ENCODE measurements at places on chromosomes 7 and 10.

DNA sequence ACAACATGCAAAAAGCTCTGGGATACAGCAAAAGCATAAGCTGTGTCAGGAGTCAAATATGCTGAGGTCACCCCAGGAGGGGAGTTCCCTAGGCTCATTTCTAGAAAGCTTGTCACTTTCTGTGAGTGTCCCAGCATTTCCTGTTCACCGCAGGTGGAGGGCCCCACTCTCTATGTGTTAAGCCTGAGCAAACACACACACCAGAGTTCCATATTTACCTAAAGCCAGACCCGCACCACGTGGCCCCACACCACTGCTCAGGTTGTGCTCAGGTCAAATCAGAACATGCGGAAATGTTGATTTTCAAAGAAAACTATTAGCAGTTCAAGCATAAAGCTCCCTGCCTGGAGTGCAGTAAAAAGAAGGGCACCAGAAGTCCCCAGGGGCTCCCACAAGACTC, 259.6 kb upstream of the PPP2R2D start:
- no peak for DNase-seq

DNA sequence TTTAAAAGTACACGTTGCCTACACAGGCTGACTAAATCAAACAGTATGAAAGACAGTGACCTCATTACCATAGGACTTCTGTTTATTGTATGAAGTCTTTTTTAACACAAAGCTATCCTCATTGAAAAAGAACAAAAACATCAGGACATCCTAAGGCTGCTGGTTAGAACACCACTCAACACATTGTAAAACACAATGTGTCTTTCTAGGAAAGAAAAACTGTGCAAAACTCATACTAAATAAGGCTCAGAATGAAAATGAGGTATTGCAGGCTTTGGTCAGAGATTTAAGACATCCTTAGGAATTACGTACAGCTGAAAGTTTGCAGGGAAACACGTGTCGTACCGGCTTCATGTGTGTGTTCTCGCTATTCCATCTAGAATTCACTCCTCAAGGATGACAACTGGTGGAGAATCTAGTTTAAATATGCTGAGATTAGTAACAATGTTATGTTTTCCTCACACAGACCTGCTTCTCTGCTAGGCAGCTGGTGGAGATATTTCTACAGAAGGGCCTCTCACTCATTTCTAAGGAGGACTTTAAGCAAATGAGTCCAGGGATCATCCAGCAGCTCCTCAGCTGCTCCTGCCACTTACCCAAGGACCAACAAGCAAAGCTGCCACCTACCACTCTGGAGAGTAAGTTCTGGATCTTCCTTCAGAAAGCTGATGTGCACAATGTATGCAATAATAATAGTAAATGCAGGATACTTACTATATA, 29.3 kb downstream of the SLC39A12 start:
- no peak for DNase-seq

GRCh38 chr10:7206412-7207100, 204.3 kb downstream of the SFMBT2 start:
- DNase-seq: no peak

GRCh38 chr10:124603376-124604213, 140.6 kb downstream of the FAM53B start:
- DNase-seq: no peak

DNA sequence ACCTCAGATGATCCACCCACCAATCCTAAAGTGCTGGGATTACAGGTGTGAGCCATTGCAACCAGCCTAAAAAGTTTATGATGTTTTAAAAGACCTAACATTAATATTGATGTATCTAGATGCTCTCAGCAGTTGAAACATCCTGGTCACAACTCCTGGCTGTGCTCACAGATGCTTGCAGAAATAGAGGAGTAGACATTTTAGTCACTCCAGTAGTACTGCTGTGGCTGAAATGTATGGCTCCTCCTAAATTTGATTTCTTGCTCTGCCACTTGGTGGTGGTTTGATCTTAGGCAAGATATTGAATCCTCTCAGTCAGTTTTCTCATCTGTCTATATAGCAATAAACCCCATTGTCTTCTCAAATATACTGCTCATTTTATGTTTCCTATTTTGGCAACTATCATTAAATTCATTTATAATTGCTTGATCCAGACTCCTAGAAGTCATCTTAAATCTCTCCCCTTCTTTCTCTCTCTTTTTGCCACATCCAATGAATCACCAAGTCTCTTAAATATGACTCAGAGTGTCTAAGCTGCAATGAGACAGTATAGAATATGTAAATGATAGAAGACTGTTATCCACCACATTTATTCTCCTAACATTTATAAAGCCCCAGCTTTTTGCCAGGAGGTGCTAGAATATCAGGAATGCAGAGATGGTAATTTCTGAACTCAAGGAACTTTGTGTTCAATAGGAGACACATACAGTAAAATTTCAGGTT, 78.1 kb upstream of the NRBF2 start:
- no peak for DNase-seq

DNA sequence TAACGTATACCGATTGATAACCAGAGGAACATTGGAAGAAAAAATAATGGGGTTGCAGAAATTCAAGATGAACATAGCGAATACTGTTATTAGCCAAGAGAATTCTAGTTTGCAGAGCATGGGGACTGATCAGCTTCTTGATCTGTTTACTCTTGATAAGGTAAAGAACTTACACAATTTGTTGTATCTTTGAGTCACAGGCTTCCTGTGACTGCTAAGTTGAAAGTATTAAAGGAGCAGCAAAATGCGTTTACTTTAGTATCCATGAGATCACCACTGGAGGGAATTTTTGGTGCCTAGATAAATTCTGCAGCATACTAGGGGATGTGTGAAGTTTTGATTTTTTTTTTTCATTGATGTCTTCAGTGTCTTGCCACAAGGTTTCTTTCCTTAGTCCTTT, 103.6 kb downstream of the BTAF1 start:
- no peak for DNase-seq

GRCh38 chr10:91105269-91105668, 115.2 kb upstream of the PCGF5 start:
- no peak for DNase-seq

DNA sequence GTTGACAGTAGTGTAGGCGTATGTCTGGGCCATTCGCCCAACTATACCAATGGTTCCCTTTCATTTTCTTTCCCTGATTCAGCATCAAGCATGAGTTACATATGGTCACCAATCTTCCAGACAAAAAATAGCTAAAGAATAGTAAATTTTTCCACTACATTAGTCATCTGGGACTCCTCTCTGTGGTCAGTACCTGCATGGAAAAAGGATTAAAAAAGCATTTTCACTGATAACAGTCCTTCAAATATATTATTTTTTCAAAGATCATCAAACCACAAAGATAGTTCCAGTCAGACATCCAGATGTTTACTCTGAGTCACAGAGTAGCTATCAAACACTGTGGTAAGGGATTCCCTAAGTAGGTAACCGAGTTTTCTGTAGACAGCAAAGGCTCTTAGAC, 302.6 kb upstream of the SEMA3D start:
- DNase-seq: no peak

GRCh38 chr10:93115661-93116383, 42.1 kb downstream of the CYP26A1 start:
- peak; percentile 10 for DNase-seq

GRCh38 chr7:151245360-151246101, 3.0 kb downstream of the SMARCD3 start:
- peak; percentile 27 for DNase-seq

- no peak for DNase-seq
These were observed 397.3 kb upstream of the SEMA3A start for GRCh38 chr7:84591897-84592296.

- no peak for DNase-seq
These were observed 111.3 kb downstream of the ELFN1 start for GRCh38 chr7:1781369-1781768.

Measured in gastrocnemius medialis (tissue), 4 donors.